Stimulated activated memory B cell treated with anti-CD40 and anti-IgM and Interleukin-4, amounts not matched to agents 10 μg/mL and 1 μg/mL and 100 μg/mL, for 72 hours (primary cell): ENCODE measurements at places on chromosomes 7 and 10.

DNA sequence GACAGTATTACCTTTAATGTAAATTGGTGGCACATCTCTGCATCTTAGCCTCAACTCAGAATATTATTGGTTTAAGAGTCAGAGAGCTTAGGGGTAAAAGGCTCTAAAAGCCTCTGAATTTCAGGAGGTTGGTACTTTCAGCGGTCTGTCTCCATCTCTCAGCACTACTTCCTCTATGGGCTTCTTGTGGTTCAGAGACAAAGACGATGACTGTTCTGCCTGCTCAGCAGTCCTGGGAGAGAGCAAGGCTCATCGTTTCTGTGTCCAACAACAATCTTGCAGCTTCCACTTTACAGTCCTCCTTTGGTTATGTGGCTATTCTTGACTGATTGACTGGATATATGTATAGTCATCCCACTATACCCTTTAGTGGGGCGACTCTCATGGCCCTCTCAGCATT lies 394.7 kb downstream of the AUTS2 start:
- peak; percentile 76 for ATAC-seq

DNA sequence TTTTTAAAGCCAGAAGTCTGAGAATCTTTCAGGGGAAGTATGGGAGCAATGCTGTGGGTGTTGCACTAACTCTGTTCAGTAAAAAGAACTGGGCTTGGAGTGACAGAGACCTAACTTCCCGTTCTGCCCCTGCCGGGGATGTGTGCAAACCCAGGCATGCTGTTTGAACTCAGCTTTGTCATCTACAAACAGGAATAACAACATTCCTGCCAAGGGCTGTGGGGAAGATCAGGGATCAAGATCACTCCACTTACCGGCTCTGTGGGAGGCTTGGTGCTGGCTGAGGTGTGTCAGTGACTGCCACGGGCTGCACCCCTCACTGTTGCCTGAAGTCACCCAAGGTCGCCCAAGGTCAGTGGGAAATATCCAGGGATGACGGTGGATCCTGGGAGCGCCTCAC lies 23.1 kb upstream of the DRGX start:
- no peak for ATAC-seq

GRCh38 chr7:26930201-26930600 lies 65.8 kb upstream of the SKAP2 start:
- no peak for ATAC-seq

- peak; percentile 59 for ATAC-seq
These were observed 216.8 kb downstream of the RPS24 start for GRCh38 chr10:78250313-78251015.

GRCh38 chr10:129285459-129285858 lies 181.6 kb upstream of the MGMT start:
- no peak for ATAC-seq

DNA sequence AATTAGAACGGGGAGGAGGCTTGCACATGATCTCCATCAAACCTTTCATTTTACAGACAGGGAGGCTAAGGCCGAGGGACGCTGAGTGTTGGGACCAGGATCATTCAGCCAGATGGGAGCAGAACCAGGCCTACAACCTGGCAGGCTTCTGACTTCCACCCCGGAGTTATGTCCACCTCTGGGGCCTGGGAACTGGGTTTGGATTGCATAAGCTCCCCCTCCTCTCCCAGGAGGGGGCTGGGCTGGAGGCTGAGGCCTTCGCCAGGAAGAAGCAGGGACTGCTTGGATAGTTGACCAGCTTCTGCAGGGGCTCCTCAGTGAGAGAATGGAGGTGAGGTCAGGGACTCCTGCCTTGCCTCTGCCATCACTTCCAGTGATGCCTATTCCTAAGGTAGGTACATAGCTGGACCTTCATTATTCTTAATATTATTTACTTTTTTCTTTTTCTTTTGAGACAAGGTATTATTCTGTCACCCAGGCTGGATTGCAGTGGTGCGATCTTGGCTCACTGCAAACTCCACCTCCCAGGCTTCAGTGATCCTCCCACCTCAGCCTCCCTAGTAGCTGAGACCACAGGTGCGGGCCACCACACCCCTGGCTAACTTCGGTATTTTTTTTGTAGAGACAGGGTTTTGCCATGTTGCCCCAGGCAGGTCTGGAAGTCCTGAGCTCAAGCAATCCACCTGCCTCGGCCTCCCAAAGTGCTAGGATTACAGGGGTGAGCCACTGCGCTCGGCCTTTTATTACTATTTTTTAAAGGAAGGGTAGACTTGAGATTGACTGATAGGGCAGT lies 1.3 kb downstream of the SNX10 start:
- ATAC-seq: no peak

GRCh38 chr7:29987083-29987482 lies 2.5 kb downstream of the SCRN1 start:
- ATAC-seq: no peak

DNA sequence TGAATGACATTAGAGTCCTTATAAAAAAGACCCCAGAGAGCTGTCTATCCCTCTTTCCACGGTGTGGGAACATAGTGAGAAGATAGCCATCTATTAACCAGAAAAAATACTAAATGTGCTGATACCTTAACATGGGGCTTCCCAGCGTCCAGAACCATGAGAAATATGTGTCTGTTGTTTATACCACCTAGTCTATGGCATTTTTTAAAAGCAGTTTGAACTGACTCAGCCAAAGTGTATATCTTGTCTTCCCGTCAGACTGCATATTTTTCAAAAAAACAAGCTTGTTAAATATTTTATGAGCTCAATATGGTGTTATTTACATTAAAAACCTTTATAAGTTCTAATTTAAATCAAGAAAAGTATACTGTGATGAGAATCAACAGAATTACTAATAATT lies 255.3 kb downstream of the HGF start:
- no peak for ATAC-seq

DNA sequence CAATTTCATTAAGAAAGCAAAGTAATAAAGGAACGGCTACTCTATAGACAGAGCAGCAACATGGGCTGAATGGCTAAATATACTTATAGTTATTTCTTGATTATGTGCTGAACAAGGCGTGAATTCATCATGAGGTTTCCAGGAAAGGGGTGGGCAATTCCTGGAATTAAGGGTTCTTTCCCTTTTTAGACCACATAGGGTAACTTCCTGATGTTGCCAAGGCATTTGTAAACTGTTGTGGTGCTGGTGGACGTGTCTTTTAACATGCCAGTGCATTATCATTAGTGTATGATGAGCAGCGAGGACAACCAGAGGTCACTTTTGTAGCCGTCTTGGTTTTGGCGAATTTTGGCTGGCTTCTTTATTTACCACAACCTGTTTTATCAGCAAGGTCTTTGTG lies 28.5 kb upstream of the ZMYND11 start:
- no peak for ATAC-seq
